AML-193 (cell line): ENCODE measurements at places on chromosomes 5 and 9.

DNA sequence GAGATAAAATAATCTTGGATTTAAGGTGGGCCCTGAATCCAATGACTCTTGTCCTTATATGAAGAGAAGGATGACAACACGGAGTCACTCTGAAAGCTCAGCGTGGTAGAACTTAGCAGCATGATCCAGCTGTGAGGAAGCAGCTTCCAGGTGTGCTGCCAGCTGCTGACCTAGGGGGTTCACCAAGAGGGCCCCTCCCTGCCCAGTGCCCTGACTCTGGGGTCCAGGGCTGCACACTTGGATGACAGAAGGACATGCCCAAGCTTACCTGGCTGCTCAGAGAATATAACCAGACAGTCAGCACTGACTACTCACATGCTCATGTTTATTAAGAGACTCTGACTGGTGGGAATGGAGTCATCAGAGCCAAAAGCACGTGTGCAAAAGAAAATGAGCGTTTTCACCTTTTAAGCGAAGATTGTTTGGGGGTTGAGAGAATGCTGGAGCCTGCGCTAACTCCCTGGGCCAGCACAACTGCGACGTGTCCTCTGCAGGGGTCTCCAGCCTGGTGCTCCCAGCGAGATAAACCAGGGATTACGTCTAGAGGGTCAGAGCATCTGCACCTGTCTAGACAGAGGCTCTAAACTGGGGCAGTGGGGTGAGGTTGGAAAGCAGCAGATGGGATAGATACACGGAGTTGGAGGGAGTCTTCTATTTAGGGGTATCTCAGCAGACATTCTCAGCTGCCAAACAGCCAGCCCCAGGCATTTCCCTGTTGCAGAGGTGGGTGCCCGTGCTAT, 41.3 kb downstream of the ROPN1L start:
- DNase-seq, result no peak

GRCh38 chr5:56319526-56320181, 86.5 kb upstream of the ANKRD55 start:
- no peak for DNase-seq

DNA sequence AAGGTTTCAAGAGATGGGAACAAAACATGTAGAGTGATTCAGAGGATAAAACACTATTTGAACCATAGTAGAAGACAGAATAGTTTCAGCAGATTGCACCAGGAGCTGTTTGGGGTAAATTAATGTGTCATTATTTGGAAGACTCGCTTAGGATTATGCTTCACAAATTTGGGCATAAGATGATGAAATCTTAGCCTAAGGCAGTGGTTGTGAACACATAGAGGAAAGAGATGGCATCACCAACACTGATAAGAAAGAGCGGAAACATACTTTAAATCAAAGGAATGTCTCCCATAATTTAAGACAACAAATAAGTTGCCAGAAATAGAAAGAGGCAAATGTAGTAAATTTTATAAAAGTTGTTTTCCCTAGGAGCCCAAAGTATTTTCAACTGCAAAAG, 66.1 kb upstream of the TBCA start:
- no peak for DNase-seq

- DNase-seq, result no peak
Observed at GRCh38 chr9:5630081-5630507, 1.2 kb downstream of the RIC1 start.

DNA sequence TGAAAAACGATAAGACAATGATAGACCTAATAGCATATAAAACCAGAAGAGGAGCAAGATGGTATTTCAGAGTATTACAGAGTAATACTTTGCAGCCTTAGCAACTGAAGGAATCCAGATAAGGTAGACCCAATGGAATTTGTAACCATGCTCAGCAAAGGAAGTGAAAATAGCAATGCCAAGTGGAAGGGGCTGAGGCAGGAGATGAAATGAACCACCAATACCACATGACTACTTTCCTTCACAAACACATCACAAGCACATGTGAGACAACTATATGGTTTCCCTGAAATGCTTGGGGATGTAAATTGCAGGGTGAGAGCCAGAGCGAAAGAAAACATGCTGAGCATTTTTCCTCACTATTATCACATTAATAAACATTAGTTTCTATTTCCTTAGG, 79.8 kb upstream of the MELK start:
- no peak for DNase-seq

GRCh38 chr9:128689293-128689774, 312 bp downstream of the SET start:
- DNase-seq, result peak; percentile 53

- no peak for DNase-seq
Observed at GRCh38 chr5:112226215-112226614, 192.9 kb downstream of the EPB41L4A start.

GRCh38 chr9:33800886-33801285, 5.5 kb downstream of the PRSS3 start:
- no peak for DNase-seq

DNA sequence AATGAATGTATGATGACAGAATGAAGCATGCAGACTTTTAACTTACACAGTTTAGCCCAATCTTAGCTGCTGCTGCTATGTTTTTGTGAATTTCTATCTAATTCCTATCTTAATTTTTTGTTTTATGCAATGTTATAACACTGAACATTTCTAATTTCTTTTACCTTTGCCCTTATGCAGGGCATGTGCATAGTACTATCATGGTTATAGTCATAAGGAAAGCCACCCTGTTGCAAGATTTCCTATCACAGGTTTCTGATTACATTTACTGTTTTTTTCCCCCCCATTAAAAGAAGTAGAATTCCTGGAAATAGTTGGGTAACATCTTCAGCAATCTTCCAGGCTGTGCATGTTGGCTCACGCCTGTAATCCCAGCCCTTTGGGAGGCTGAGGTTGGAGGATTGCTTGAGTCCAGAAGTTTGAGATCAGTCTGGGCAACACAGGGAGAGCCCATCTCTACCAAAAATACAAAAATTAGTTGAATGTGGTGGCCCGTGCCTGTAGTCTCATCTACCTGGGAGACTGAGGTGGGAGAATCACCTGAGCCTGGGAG, 164.4 kb downstream of the KDM4C start:
- no peak for DNase-seq

GRCh38 chr5:10400831-10401230, 40.8 kb upstream of the ROPN1L start:
- DNase-seq, result peak; percentile 8

- no peak for DNase-seq
Observed at GRCh38 chr9:98532147-98532546, 176.6 kb downstream of the GABBR2 start.

- DNase-seq, result no peak
Observed at GRCh38 chr9:95027914-95028852, 289.3 kb downstream of the FANCC start.

GRCh38 chr5:140213370-140213983, 38.5 kb downstream of the CYSTM1 start:
- no peak for DNase-seq

GRCh38 chr5:17069995-17070511, 134.0 kb upstream of the MYO10 start:
- no peak for DNase-seq

DNA sequence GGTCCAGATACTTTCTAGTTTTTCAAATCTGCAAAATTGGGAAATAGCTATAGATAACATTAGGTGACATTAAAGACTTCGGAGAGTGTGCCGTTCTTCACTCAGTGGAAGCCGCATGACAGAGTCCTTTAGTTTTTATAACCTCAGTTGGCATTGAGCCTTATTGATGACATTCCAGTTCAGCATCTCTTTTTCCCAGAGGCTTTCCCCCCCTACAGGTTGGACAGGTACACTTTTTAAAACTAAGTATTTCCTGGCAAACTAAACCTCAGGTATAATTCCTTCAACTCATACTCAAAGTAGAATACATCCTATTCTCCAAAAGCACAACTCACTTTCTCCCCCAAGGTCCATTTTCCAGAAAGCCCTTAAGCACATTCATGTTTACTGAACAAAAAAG, 58.7 kb downstream of the SLC46A2 start:
- DNase-seq, result no peak

DNA sequence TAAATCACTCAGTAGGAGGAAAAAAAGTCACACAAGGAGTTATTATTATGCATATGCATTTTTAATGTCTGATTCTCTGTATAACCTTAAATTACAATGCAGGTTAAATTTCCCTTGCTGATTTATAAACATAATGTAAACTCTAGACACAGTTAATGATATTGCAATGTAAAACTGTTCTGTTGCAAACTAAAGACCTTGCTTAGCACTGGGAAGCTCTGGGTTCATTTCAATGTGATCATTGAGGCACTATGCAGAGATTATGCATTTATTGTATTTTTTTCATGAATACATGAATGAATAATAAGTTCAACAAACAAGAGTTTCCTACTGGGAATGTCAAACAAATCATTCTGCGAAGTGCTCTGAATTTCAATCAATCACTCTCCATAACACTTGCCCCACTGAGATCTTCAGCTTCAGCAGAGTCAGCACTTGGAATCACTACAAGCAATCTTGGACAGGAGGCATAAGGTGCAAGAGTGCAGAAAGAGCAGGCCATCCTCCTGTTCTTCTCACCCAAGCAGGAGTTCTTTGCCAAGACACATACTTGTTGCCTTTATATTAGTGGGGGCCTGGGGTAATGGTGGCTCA, 232.1 kb downstream of the CSNK1G3 start:
- no peak for DNase-seq

GRCh38 chr5:133845271-133845670, 123.2 kb downstream of the C5orf15 start:
- no peak for DNase-seq

DNA sequence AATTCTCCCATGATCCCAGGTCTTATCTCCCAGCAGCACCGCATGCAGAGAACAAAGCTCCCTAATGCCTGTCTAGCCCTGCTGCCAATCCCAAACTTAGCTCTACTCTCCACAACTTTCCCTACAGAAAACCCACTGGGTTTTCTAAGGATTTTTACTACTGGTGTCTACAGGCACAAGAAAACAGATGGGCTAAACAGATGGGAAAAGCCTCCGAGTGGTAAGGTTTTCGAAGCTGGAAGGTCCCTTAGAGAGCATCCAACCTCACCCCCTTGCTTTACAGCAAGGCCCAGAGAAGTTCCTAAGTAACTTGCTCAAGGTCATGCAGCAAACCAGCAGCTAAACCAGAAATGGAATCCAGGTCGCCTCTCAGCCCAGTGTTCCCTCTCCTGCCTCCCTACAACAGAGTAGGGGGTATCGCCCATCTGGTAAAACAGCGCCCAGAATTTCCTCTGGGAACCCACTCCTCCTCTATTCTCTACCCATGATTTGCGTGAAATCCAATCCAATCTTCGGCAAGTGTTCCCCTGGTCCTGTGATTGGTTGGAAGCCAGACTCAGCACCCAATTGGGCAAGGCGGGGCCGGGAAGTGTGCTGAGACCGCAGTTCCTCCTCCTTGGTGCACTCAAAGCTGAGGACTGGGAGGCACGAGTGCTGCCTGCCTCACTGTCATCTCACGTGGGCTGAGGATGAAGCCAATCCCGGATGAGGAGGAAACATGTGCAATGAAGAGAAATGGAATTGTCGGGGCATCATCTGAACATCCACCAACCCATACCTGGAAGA, 20.8 kb downstream of the CPLX2 start:
- DNase-seq, result no peak

DNA sequence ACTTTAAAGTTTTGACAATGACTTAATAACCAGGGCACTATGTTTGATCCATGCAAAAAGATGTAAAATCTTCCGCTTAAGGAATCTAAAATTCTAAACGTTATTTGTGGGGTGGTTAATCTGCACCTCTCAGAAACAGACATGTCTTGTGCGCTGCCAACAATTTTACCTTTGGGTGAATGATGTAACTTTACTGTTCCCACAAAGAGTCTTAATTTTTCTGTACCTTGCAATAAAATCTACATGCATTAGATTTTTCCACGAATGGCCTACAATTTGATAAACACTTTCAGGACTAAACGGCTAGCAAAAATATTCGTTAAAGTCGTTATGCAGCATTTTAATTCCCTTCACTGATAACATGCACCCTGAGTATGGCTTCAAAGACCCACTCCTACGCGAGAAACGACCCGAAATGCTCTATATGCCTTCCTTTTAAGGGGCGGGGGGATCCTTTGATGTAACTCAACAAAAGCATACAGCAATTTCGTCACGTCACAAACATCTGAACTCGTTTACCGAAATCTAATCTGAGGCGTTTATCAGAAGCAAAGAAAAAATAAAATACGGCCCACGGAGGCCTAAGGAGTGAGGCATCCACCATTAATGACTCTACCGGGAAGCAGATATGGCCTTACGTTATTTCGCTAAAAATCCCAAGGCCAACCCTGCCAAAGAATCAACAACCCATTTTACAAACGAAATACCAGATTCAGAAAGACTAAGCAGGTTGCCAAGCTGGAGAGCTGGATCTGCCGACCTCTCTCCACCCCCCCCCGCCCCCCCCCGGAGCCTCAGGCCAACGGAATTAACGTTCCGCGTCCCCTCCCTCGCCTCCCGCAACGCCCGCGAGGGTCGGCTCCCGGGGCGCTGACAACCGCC, 621 bp downstream of the AK6 start:
- peak; percentile 38 for DNase-seq

DNA sequence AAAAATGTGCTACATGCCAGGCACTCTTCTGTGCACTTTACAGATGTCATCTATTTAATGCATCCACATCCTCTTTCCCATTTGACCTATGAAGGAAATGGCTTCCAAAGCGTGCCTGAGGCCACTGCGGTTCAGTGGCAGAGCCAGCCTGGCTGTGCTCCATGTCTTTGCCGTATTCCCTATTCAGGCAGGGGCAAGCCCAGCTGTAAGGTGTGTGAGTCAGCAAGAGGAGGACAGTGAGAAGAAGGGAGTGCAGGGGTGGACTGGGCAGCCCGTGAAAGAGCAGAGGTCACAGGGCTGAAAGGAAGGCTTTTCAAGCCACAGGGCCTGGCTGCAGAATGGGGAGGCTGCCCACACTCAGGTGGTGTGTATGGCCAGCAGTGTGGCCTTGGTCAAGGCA, 91.7 kb downstream of the HRH2 start:
- DNase-seq, result no peak

DNA sequence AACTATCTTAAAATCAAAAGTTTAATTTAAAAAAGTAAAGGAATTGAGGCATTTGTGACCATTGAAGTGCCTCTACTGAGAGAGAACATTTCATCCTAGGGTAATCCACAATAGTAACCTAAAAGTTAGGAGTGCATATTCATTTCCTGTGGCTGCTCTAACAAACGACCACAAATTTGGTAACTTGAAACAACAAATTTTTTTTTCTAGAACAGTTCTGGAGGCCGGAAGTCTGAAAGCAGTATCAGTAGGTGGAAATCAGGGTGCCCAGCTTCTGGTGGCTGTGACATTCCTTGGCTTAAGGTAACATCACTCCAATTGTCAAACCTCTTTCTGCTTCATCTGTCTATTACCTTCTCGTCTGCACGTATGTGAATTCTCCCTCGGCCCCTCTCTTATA, 67.1 kb upstream of the SSBP2 start:
- DNase-seq, result peak; percentile 50

- no peak for DNase-seq
Observed at GRCh38 chr5:76615759-76616158, 7.4 kb downstream of the F2RL2 start.

DNA sequence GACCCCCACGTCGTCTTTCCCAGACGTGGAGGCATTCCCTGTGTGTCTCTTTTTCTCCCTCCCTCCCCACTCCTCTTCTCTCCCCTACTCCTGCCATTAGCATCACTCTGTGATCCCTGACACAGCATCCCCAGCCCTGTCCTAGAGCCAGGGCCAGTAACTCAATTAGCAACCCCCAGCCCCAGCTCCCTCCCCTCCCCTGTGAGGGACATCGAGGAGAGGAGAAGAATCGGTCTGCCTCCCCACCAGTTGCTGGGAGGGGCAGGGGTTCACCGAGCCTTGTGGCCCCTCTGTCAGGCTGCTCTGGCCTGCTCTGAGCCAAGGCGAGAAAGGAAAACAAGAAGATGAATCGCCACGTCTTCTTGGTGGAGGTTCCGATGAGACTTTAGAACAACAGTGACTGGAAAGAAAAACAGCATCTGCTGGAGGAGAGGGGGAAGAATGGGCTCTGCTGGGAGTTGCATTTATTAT, 123.1 kb downstream of the PAPPA start:
- no peak for DNase-seq
